WERI-Rb-1 (cell line): ENCODE measurements at places on chromosomes 5 and 9.
A peak's percentile ranks its signal among the peaks of the same experiment; 100 is the strongest.

- peak; percentile 69 for DNase-seq
These were observed 701 bp upstream of the ZNF462 start for GRCh38 chr9:106862110-106862820.

- peak; percentile 15 for DNase-seq
These were observed 605 bp downstream of the CHSY3 start for GRCh38 chr5:129904667-129905472.

DNA sequence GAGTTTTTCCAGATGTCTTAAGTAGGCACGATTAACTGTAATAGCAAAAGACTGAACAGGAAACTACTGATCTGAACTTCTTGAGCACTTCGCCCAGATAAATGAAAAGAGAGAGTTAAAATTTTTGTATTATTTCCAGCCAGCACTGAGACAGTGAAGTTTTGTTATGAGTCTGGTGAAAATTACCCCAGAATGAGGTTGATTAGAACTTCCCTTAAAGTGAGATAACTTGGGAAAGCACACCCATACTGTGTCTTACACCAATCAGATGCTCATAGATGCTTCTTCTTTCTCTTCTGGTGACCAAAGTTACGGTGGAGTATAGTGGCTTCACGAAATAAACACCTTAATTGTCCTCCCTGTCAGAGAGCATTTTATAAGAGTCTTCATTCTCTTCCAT, 131.8 kb upstream of the SLC12A2 start:
- no peak for DNase-seq

DNA sequence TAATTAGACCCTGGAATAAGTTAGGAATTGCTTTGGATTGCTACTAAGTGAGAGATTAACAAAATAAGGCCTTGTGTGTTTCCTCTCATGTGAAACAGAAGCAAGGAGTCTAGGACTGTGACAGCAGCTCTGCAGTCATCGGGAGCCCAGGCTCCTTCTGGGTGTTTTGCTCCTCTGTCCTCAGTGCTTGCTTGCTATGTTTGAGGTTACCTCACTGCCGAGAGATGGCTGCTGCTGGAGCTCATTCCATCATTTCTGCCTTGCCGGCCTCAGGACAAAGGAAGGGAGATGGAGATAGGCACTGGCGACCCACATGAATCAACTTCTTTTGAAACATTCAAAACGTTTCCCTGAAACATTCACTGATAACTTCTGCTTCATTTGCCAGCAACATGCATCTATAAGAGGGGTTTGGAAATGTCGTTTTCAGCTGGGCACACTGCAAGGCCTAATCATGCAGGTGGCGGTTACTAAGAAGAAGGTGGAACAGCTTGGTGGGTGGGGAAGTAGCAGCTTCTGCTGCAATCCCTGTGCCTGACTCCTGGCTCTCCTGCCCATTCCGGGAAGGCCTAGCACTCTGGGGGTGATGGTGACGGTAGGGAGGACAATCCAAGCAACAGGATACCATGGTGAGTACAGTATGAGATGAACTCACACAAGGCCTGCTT, 77.2 kb upstream of the CD180 start:
- no peak for DNase-seq

- no peak for DNase-seq
These were observed 163.2 kb upstream of the ADAMTS16 start for GRCh38 chr5:4976902-4977301.

GRCh38 chr9:37104183-37104889, 16.0 kb upstream of the ZCCHC7 start:
- DNase-seq, result no peak

GRCh38 chr5:172172912-172173563, 15.0 kb downstream of the STK10 start:
- no peak for DNase-seq

DNA sequence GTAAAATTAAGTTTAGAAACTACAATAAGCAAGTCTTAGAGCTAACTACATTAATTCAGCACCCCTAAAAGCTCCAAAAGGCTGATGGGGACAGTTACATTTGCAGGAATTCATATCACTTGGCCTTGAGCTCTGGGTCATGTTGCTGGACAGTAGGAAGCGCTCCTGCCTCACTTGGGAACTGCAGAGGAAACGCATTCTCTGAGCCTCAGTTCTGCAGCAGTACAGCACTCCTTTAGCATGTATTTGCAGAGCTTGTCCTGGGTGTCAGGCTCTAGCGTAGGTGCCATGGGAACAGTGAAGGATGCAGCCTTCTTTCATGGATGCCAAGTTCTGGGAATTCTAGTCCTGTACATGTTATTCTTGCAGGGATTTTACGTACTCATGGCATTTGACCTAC, 710.4 kb downstream of the IRX1 start:
- DNase-seq, result no peak

- DNase-seq, result no peak
These were observed 106.0 kb upstream of the KIF2A start for GRCh38 chr5:62199792-62200716.

DNA sequence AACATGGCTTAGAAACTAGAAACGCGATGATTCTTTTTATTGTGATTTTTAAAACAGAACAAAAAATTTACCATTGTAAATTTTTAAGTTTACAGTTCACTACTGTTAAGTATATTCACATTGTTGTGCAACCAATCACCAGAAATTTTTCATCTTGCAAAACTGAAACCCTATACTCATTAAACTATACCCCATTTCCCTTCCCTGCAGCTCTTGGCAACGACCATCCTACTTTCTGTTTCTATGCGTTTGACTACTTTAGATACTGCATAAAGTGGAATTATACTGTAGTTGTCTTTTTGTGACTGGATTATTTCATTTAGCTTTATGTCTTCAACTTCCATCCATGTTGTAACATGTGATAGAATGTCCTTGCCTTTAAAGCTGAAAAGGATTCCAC, 52.5 kb downstream of the SPOCK1 start:
- no peak for DNase-seq

DNA sequence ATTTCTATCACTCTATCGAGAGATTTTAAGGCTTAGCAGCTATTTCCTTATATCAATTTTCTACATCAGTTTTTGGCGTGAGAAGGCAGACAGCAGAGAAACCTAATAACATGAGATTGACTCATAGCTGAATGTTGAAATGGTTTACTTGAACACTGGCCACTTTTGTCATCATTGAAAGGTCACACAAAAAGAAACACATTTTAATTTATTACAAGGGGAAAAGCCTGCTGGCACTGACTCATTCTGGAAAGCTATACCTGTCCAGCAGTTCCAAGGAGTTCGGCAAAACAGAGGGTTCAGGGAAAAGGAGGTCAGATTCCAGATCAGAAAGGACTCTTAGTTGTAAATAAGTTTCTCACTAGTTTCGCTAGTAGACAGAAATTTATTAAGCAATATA, 566.4 kb downstream of the DNAH5 start:
- no peak for DNase-seq

DNA sequence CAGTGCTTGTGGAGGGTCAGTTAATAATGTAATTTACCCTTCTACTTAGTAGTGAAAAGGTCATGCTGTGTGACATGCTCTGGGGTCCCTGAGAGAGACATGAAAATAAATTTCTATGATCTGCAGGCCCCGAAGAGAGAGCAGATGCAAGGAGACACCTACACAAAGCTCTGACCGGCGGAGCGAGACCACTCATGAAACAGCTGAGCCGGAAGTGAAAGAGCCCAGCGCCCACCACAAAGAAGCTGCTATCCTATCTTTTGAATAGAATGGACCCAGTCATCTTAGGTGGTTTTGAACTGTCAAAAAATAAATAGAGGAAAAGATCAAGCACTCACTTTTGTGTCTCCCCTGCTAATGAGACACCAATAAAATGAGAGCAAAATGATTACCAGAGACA, 190.0 kb downstream of the MED10 start:
- DNase-seq, result no peak

GRCh38 chr9:131937451-131937850, 142.2 kb downstream of the MED27 start:
- DNase-seq, result no peak

- DNase-seq, result no peak
These were observed 41.8 kb downstream of the APC start for GRCh38 chr5:112779531-112779930.

DNA sequence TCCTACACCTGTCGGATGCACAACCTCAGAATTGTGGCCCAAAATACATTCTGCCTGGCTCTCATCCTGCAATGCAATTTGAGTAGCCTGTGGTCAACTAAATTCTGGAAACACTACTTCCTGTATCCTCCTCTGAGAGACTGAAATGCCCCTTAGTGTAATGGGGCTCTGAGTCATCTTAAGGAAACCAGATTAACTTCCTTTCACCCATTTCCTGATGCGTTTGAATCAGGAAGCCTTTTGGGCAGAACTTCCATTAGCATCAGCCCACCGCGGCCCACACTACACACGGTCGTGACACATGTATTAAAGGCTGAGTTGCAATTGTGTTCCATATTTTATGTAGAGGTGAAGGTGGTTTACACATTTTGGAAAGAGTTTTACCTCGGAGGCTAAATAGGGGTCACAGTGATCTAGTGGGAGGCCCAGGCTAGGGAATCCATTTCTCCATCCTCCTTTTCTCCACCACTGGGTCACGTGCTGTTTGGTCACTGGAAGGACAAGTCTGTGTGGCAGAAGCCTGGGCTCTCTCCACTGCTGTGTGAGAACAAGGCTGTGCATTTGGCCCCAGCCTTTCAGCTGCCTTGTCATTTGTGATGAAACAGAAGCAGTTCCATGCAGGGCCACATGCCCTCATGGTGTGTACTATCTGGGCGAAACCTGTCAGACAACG, 55.9 kb downstream of the DAP start:
- DNase-seq, result no peak

GRCh38 chr5:150246429-150246828, 43.1 kb downstream of the CAMK2A start:
- no peak for DNase-seq

DNA sequence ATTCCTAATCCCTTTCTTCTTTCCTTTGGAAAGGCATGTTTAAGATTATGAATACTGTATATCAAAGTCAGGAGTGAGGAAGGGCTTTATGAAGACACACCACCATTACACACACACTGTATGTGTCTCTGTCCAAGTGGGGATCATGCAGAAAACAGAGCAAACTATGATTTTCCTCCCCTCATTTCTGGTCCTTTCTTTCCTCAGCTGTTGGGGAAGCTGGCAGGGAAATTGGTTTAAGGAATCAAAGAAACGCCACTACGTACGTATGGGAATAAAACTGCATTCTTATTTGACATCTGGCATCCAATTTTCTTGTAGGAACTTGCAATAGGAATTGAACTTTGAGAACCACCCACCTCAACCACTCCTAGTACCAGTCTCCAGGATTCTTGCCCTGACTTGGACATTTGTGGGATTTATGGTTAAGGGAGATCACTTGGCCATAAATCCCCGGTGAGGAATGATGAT, 125.8 kb downstream of the PDE4D start:
- DNase-seq, result no peak

DNA sequence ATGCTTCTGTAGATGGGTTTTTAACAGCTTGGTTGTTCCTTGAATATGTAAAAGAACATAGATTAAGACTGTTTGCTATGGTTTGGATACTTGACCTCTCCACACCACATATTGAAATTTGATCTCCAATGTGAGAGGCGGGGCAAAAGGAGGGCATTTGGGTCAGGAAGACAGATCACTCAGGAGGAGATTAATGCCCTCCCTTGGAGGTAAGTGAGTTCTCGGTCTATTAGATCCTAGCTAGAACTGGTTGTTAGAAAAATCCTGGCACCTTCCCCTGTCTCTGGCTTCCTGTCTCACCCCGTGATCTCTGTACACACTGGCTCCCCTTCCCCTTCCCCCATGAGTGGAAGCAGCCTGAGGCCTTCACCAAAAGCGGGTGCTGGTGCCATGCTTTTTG, 281.1 kb upstream of the ANKRD55 start:
- DNase-seq, result peak; percentile 27

DNA sequence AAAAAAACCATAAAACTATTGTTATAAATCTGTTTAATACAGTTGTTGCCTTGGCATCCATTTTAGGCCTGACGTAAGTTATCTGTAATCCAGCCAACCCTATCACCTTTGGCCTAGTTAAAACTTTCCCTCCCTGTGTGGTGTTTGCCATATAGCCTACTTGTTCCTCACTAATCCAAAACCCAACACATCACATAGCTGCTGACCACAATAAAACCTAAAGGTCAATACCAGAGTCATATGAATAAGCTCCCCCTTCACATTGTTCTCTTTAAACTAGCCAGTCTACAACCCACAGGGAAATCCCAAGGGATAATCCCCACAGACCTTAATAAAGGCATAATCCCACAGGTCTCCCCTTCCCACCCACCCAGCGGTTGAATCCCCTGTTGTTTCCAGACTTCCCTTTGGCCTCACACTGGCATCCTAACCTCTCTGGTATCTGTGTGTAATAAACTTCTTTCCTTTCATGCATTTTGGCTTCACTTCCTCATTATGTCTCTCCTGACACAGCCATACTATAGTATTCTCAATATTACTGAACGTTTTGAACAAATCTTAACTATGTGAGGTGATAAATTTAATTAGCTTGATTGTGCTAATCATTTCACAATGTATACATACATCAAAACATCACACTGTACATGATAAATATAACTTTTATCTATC, 50.8 kb downstream of the DTWD2 start:
- DNase-seq, result no peak

GRCh38 chr5:67100301-67100700, 96.3 kb downstream of the CD180 start:
- no peak for DNase-seq

GRCh38 chr5:167503926-167504720, 787.3 kb upstream of the WWC1 start:
- no peak for DNase-seq

DNA sequence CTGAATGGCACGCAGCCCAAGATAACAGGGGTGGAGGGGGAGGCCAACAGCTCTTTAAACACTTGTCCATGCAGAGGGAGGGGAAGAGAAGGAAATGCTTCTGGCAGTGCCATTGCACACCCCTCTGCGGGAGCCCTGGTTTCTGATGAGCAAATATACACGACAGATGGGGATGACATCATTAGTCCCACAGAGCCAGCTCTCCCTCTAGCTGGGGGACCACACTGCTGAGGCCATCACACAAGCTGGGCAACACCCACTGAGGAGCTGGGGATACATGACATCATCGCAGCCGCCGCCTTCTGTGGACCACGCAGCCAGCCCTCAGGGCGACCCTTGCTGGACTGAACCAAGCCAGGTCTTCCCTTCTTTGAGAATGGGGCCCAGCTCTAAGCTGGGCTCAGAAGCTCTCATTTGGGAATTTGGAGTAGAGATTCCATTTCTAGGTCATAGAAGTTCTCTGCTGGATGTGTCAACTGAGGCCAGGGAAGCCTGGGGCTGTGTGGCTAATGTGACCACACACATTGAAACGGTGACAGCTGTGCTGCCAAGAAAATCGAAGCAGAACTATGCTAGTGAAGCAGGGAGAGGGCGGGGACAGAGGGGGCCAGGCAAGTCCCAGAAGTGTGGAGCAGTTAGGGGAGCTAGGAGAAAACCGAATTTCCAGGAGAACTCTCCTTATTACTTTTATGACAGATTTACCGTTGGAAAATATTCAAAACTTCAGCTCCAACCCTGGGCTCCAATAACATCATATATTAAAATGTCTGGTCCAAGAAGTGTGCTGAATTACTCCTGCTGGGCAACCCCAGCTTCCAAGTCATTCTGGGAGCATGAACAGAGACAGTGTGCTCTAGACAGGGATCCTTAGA, 79.5 kb downstream of the PRRT1B start:
- peak; percentile 67 for DNase-seq

GRCh38 chr5:98341038-98342032, 432.1 kb upstream of the RGMB start:
- no peak for DNase-seq

- no peak for DNase-seq
These were observed 46.0 kb downstream of the AHRR start for GRCh38 chr5:367358-368130.
